Activated T-cell treated with anti-CD3 and anti-CD28 coated beads, Interleukin-2, amount 50 U/mL, for 4 hours (primary cell): ENCODE measurements at places on chromosomes 7 and 10. TPM values are rescaled to one million over a fixed set of nuclear protein-coding genes. Genes with fewer than 3 reads are reported as not detected.

Gene HSPA14
- total RNA-seq, result 54.6 TPM

Gene ELN
- 0.15 TPM for total RNA-seq

Gene HOXA11
- total RNA-seq, result not detected

Gene GNGT1
- not detected for total RNA-seq

Gene ZNRF2
- 8.3 TPM for total RNA-seq

Gene GPNMB
- 0.26 TPM for total RNA-seq

Gene HTRA1
- 0.41 TPM for total RNA-seq

Gene HKDC1
- 0.05 TPM for total RNA-seq

Gene ZNF488
- not detected for total RNA-seq

Gene ALOX5
- 0.69 TPM for total RNA-seq

GRCh38 chr10:1251769-1252168, 195.6 kb downstream of the WDR37 start:
- no peak for DNase-seq

DNA sequence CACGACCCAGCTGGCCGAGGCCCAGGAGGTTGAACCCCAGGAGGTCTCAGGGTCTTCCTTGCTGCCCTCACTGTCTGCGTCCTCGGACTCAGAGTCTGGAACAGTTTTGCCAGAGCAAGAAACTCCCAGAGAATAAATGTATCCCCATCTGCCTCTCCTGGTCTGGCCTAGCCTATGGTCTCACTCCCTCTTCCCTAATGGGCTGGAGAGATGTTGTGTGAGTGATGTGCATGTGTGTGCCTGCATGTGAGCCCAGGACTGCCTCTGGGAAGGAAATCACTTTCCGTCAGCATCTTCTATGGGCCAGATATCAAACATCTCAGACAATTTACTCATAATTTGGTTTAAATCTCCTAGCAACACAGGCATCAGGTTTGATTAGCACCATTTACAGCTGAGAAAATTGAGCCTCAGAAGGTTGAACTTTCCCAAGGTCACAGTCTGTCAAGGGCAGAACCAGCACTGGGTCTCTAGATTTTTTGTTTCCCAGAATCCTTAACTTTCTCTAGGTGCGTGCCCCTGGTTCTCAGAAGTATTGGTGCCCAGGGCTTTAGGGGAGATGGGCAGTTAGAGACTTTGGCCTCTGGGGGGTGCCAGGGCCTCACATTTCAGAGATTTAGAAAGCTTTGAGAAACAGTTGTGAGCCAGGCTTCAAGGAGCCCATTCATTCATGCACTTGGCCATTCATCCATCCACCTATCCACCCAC, 4.9 kb downstream of the TMEM270 start:
- no peak for DNase-seq

DNA sequence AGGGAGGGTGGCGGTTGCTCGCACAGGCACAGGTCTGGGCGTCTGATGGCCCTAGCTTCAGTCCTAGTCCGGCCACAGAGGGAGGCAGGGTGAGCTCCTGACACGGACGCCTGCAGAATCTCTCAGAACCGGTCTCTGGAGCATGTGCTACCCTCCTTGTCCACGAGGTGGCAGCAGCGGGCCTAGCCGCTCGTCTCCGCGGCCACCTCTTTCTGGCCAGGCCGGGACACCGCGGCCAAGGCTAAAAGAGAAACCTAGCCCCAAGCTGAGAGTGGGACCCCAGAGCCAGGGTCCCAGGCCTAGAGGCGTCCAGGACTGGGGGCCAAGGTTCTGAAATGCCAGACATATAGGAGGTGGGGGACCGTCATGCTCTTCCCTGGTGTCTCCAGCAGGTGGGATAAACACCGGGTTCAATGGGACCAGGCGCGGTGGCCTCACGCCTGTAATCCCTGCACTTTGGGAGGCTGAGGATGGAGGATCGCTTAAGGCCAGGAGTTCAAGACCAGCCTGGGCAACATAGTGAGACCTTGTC, 3.2 kb upstream of the LAT2 start:
- peak; percentile 78 for DNase-seq

GRCh38 chr10:51242393-51242792, 168.1 kb downstream of the PRKG1 start:
- DNase-seq, result no peak

DNA sequence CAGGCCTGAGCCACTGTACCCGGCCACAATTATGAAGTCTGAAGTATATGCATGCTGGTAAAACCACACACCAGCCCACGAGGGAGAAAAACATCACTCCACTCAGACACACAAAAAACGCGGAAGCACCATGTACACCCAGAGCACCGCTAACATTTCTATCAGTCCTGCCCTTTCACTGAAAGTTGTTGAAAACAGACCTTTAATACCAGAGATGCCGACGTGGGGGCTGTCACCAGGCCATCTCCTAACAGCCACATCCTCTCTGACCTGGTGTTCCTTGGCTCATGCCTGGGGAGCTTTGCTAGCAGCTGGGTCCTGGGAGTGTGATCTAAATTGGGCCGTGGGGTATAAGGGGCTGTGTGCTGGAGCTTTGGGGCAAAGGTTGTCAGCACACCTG, 49.8 kb downstream of the BAIAP2L1 start:
- DNase-seq, result no peak

DNA sequence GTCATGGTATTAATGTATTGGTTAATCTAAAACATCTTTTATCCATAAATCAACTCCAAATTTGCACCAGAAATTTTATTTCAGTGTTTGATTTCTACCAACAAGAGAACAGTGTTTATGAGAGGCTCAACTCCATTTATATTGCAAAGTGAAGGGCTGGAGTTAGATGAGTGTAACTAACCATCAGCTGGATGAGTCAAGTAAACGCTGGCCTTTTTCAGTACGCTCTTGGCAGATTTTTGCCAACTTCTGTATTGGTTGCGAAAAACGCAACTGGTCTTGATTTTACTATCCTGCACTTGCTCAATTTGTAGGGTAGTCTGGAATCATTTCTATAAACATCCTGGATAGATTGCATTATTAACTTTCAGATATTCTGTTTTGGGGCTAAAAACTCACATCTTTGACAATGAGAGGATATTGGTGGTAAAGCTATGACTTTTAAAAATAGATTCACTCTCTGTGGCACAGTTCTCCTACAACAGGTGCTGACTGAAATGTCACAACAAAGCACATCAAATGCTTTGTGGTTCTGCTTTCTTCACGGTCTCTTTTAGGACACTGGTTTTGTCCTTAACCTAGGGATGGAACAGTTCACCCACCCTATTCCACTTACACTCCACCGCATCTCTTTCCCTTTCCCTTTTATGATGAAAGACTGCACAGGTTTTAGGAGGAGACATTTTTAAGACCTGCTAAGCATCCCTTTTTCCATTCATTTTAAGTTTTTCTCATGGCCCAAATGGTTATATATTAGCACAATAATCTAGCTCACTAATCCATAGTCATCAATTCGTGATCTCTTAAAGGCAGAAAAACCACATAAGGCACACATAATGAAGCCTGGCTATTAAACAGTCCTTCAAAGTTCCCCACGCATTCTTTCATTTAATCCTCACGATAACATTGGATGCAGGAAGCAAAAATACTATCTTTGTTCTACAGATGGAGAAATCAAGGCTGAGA, 12.8 kb downstream of the CACNA2D1 start:
- no peak for DNase-seq

DNA sequence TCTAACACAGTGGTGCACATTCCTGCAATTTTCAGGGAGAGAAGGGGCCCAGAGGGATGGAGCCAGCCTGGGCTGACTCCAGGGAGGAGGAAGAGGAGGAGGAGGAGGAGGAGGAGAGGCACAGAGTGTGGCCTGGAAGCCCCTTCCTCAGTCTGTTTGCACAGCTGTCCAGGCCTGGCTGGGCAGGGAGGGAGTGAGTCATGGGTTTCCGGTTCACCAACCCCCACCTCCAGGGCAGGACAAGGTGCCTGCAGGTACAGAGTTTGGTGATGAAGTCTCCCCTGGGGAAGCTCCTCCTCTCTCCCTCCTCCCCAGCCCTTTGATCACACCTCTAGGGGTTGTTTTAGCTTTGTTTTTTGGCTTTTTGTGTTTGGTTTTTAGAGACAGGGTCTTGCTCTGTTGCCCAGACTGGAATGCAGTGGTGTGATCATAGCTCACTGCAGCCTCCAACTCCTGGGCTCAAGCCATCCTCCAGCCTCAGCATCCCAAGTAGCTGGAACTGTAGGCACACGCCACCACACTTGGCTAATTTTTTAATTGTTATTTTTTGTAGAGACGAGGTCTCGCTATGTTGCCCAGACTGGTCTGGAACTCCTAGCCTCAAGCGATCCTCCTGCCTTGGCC, 77.5 kb upstream of the CUX1 start:
- DNase-seq, result no peak

DNA sequence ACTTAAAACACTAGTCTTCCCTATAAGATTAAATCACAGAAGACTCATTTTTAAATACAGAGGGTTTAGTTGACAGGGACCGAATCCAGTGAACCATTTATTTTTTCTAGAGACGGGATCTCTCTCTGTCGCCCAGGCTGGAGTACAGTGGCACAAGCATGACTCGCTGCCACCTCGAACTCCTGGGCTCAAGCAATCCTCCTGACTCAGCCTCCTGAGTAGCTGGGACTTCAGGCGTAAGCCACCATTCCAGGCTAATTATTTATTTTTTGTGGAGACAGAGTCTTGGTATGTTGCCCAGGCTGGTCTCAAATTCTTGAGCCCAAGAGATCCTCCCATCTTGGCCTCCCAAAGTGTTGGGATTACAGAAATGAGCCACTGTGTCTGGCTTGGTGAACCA, 20.9 kb upstream of the LYZL1 start:
- DNase-seq, result no peak

GRCh38 chr10:1292611-1293031, 236.4 kb downstream of the WDR37 start:
- DNase-seq, result no peak

- no peak for DNase-seq
These were observed 120.8 kb upstream of the NANOS1 start for GRCh38 chr10:118908557-118909256.

DNA sequence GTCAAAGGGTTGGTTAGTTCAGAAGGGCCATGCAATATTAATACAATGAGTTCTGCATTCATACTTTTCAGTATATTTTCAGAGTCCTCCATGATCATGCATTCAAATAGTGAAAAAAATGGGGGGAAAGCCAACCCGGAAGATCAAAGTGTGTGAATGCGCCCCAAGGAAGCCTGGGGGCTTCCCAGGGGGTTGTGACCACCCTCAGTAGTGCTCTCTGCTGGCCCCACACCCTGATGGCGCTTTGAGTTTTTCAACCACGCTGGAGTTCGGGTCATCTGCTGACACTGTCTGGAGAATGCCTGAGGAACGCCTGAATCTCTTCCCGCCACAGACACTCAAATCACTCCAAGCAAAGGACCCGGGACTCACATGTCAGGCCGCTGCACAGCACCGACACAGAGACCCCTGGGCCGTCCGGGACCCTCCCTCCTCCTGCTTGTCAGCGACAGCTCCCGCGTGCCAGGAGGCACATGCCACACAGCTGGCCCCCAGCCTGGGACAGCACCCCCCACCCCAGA, 1.0 kb downstream of the TNS3 start:
- no peak for DNase-seq

DNA sequence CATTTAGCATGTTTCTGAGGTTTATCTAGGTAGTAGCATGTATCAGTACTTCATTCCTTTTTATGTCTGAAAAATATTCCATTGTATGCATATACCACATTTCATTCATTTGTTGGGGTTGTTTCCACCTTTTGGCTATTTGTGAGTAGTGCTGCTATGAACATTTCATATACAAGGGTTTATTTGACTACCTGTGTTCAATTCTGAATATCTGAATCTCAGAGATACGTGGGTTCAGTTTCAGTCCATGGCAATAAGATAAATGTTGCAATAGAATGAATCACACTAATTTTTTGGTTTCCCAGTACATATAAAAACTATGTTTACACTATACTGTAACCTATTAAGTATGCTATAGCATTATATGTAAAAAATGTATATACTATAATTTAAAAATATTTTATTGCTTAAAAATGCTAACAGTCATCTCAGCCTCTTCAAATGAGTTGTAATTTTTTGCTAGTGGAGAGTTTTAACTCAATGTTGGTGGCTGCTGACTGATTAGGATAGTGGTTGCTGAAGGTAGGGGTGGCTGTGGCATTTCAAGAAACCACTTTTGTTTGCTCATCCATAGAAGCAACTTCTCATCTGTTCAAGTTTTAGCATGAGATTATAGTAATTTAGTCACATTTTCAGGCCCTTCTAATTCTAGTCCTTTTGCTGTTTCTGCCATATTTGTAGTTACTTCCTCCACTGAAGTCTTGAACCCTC, 13.9 kb downstream of the PLEKHA1 start:
- DNase-seq, result no peak
